Stomach (tissue), 19 donors: ENCODE measurements at places on chromosomes 2 and 18. TPM values are rescaled to one million over a fixed set of nuclear protein-coding genes. Genes with fewer than 3 reads are reported as not detected.

DNA sequence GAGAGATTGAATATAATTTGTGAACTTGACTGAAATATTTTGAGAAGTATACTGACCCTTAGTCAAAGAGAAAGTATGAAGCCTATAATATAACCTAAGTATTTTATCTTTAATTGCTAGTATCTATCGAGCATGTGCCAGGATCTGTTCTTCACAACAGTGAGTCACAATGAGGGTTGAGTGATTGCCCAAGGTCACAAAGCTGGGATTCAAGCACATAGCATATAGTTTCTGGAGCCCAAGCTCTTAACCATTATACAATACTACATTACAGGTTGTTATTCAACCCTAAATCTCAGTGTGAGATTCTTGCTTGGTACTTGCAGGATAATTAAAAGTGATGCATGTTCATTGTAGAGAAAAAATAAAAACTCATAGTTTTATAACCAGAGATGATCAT, 97.2 kb downstream of the RAB3GAP1 start:
- DNase-seq, result no peak

DNA sequence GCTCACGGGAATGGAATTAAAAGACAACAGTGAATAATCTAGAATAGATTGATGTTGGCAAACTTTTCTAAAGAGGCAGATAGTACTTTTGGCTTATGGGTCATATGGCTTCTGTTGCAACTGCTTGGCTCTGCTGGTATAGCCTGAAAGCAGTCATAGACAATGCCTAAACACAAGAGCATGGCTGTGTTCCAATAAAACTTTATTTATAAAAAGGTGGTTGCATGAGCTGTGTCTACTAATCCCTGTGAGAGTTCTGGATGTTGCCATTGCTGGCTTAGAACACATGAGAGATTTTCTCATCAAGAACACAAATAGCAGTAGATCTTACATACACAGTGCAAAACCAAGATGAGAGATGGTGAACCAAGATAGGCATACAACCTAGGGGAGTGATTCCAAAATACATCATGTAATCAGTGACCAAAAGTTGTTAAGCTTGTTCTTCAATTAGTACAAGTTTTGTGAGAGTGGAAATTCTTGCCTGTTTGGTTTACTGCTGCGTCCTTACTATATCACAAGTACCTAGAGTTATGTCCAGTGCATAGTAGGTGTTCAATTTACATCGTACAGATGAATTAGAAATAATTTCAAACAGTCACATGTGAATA, 380.0 kb downstream of the METTL4 start:
- no peak for DNase-seq

- DNase-seq, result peak; percentile 1
Observed at GRCh38 chr2:115084446-115084845, 642.0 kb downstream of the DPP10 start.

DNA sequence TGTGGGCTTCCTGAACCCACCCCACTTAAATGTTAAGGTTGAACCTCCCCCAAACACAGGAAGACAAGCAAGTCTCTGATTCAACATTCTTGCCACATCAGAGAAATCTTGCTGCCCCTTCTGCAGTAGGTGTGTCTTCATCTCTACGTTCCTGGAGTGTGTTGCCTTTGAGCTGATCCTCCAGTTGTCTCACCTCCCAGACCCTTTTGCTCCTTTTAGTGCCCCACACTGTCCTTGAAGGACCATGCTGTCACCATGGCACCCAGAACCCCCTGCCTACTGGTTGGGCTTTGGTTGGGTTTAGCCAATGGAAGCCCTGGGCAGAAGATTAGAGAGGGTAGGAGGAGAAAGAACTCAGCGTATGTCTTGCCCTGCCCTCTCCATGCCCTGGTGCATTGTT, 10.7 kb downstream of the CAB39 start:
- DNase-seq, result no peak

GRCh38 chr2:177952151-177952550, 120.4 kb downstream of the PDE11A start:
- no peak for DNase-seq

GRCh38 chr2:85905187-85905666, 16.4 kb upstream of the ST3GAL5 start:
- peak; percentile 36 for DNase-seq

- peak; percentile 85 for DNase-seq
Observed at GRCh38 chr2:6865346-6866274, at the start of gene CMPK2. TSS of gene CMPK2 (minus strand) at chr2:6865907. CDS start at chr2:6865696, 211 bp downstream.

- peak; percentile 61 for DNase-seq
Observed at GRCh38 chr18:80171054-80171872, 62.2 kb downstream of the ADNP2 start.

DNA sequence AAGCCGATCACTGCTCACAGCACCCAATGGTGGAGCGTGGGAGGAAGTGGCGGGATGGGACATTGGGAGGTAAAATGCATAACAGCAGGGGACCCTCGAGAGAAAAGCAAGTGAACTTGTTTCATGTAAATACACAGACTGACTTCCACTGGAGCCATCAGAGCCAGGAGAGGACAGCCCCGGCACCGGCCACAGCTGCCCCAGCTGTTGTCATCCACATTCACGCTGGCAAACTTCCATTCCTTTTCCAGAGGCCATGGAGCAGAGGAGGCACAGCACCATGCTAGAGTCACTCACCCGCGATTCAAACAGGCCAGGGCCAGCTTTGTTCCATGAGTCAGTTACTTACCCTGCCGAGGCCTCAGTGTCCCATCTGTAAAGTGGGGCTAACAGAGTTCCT, 610.9 kb upstream of the SALL3 start:
- no peak for DNase-seq

DNA sequence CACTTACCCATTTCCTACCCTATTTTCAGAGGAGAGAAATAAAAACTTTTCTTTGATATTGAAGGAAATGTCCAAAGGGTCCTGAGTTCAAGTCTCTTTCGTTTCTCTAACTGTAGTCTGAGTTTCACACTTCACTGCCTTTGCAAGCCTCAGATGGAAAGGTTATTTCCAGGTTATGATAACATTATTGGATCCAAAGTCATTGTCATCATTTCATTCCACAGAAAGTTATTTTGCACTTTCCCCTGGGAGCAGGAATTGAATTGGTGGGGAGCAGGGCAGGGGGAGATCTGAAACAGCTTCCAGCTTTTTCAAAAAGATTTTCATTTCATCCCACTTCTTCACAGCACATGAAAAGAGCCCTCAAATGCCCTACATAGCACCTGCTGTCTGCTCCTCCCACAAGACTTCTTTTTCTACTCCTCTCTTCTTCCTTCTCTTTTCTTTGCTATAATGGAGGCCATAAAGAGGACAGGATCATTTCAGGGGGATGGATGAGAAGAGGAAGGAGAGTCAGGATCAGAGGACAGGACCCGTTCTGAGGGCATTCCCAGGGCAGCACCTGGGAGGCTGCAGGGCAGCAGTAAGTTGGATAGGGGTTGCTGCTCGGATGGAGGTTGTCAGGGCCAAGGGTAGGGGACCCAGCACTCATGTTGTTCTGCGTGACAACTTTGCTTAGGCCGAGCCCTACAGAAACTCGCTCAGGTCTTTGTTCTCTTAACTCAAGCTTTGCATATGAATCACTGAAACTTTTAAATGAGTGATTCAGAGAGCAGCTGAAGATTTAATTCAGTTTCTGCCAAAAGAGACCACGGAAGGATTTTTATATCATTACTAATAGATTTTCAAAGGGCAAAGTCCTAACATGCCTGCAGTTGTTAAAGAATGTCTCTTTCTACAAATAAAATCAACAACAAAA, 11.4 kb upstream of the GALNT5 start:
- no peak for DNase-seq

GRCh38 chr2:200860092-200860795, 4.2 kb downstream of the CLK1 start:
- DNase-seq, result no peak

- DNase-seq, result no peak
Observed at GRCh38 chr2:23055251-23055650, 329.7 kb upstream of the KLHL29 start.

GRCh38 chr2:188819792-188820191, 154.4 kb upstream of the COL3A1 start:
- DNase-seq, result no peak

ACVR1C gene
- total RNA-seq, result under 0.01 TPM

ALPP gene
- total RNA-seq, result not detected

DTNA gene
- 53.6 TPM for total RNA-seq

PID1 gene
- 11.2 TPM for total RNA-seq

XDH gene
- total RNA-seq, result 4.1 TPM

MAP2 gene
- 24.6 TPM for total RNA-seq

PCARE gene
- total RNA-seq, result not detected

CD207 gene
- total RNA-seq, result not detected

C2orf81 gene
- 2.7 TPM for total RNA-seq

MC5R gene
- total RNA-seq, result not detected

ANKRD29 gene
- total RNA-seq, result 150 TPM
